ENCODE measurements at places on chromosomes 6 and 20. TPM values are rescaled to one million over a fixed set of nuclear protein-coding genes. Genes with fewer than 3 reads are reported as not detected.

The BRD2 gene
- 75.4 TPM for total RNA-seq

The FBXO5 gene
- 1.4 TPM for total RNA-seq

The CDSN gene
- total RNA-seq: 0.11 TPM

The B3GAT2 gene
- not detected for total RNA-seq

The SLC52A3 gene
- total RNA-seq: 4.3 TPM

The TAGAP gene
- total RNA-seq: 0.81 TPM

The BAG2 gene
- 15.6 TPM for total RNA-seq

The ADGRF5 gene
- 36.7 TPM for total RNA-seq

The CLPSL1 gene
- total RNA-seq: not detected

The CAPN11 gene
- total RNA-seq: not detected

The C6orf58 gene
- not detected for total RNA-seq

The SLC35B2 gene
- total RNA-seq: 26.6 TPM

- H3K27ac ChIP-seq: no peak overlapping the region
- H3K36me3 ChIP-seq: no peaks in the 10 kb centered on the region
- H3K4me3 ChIP-seq: no peak overlapping the region
- H3K27me3 ChIP-seq: no peaks in the 10 kb centered on the region
- no peaks in the 10 kb centered on the region for H3K4me1 ChIP-seq
- no peak for DNase-seq
Measured at GRCh38 chr6:130314271-130314670, 51.5 kb upstream of the TMEM200A start.

DNA sequence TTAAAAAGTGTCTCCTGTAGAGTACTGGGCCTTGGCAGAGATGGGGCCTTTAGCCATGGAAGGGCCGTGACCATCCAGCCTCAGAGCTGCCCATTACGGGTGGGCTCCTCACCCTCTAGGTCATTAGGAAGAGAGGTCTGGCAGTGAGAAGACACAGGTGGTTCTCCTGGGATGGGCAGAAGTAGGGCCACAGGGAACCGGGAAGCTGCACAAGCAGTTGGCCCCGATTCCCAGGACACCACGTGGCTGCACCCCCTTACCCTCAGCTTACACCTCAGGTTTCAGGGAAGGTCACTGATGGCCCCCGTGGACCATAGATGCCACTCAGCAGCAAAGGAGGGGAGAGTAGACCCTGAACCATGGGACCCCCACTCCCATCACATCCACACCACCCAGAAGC is 1.6 kb downstream of the RAET1G start:
- H3K27me3 ChIP-seq: no peaks in the 10 kb centered on the region
- no peak for DNase-seq
- H3K4me1 ChIP-seq: peaks cover 31% of the 10 kb centered on the region
- H3K4me3 ChIP-seq: no peak overlapping the region
- H3K36me3 ChIP-seq: no peaks in the 10 kb centered on the region

DNA sequence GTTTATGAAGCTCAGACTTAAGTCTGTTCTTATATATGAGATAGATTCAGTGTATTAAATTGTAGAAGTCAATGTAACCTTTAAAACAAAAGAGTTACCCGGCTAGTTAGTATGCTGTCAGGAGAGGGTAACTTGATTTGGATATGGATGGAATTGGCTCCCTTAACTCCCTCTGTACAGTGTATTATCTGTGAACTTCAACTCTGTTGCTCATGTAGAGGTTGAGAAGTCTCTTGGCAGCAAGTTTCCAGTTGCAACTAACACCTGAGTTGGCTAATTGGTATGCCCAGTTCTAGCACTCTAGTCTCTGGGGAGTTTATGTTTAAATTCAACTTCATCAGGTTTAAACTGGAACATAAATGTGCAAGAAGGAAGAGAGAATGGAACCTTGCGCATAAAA is 111.0 kb downstream of the NCOA3 start:
- no peak overlapping the region for H3K4me3 ChIP-seq
- H3K27ac ChIP-seq: no peak overlapping the region
- H3K27me3 ChIP-seq: no peaks in the 10 kb centered on the region
- no peaks in the 10 kb centered on the region for H3K36me3 ChIP-seq
- H3K4me1 ChIP-seq: peaks cover 77% of the 10 kb centered on the region

- peaks cover 8% of the 10 kb centered on the region for H3K4me1 ChIP-seq
- peaks cover 52% of the 10 kb centered on the region for H3K36me3 ChIP-seq
- H3K27ac ChIP-seq: no peak overlapping the region
- H3K4me3 ChIP-seq: no peak overlapping the region
- no peaks in the 10 kb centered on the region for H3K27me3 ChIP-seq
Measured at GRCh38 chr6:99491171-99491570, 24.1 kb downstream of the USP45 start.

- no peak for DNase-seq
- no peaks in the 10 kb centered on the region for H3K4me1 ChIP-seq
- peaks cover 13% of the 10 kb centered on the region for H3K36me3 ChIP-seq
- no peak overlapping the region for H3K27ac ChIP-seq
Measured at GRCh38 chr20:16432466-16433292, 140.6 kb downstream of the KIF16B start.

DNA sequence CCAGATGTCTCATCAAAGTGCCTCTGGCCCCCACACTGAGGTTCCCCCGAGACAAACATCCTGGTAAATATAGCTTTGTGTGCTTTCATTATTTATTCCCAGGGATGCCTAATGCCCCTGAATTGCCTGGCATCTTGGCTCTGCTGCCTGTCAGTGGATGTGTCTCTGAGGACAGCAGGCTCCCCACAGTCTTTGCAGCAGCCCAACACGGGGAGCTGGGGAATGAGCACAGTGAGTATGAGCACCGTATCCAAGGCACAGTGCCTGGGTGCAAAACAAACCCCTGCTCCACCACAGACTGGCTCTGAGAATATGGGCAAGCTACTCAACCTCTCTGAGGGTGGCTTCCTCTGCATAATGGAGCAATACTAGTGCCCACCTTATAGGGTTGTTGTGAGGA is 165.9 kb downstream of the PTPRT start:
- no peaks in the 10 kb centered on the region for H3K36me3 ChIP-seq
- no peaks in the 10 kb centered on the region for H3K27me3 ChIP-seq
- H3K4me3 ChIP-seq: no peak overlapping the region
- no peak for DNase-seq
- no peaks in the 10 kb centered on the region for H3K4me1 ChIP-seq

- no peak overlapping the region for H3K4me3 ChIP-seq
- H3K4me1 ChIP-seq: peaks cover 6% of the 10 kb centered on the region
- no peaks in the 10 kb centered on the region for H3K36me3 ChIP-seq
- H3K27me3 ChIP-seq: peaks cover 7% of the 10 kb centered on the region
- no peak for DNase-seq
Measured at GRCh38 chr20:50737352-50737751, 6.0 kb downstream of the PARD6B start.

DNA sequence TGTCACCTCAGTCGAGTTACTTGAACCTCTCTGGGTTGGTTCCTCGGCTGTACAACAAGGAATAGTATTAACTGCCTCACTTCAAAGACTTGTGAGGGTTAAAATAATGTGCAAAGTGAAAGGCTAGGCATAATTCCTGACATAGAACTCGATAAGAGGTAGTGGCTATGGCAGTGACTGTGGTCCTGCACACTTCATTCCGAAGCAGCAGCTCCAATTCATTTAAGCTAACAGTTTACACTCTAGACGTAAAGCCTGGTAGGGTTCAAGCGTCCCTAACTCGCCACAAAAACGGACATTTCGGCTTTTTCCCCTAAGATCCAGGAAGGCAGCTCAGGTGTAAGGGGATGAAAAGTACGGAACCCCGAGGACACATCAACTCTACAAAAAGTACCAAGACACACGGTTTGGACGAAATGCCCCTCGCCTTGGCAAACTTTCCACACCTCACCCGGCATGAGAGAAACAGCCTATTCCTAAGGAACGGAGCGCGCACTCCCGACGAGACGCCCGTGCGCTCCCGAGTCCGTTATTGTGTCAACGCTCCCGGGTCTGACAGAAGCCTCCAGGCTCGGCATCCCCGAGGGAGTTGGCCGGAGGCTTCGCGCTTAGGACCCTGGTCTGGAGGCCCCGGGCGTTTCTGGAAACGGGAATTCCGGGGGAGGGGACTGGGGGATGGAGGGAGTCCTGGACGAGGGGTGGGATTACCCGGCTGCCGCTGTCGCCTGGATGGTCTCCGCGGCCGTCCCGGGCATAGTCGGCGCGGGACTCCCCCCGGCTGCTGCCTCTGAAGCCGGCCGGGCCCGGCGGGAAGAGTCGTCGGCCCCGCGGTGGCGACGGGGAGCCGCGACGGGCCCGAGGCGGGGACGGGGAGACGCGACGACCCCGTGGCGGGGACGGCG is 937 bp downstream of the ZNF318 start:
- peaks cover 23% of the 10 kb centered on the region for H3K36me3 ChIP-seq
- H3K4me3 ChIP-seq: peak overlapping the region; percentile 86
- peak overlapping the region; percentile 96 for H3K27ac ChIP-seq
- peaks cover 12% of the 10 kb centered on the region for H3K4me1 ChIP-seq
- peak; percentile 66 for DNase-seq

DNA sequence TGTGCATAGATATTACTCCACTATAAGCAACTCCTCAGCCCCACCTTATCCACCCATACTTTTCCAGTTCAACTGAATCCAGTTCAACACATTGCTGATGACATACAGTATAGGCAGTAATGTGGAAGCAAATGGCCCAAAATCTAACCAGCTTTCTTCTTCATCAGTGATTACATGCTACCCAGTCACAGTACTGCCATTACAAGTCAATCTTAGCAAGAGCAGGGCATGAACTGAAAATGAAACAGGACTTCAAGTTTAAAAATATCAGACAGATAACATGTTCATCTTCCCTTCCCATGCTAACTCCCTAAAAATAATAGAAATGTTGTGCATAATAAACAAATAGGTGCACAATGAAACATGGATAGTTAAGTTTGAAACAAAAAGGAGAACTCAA is 19.2 kb downstream of the RRAGD start:
- no peak for DNase-seq
- no peak overlapping the region for H3K27ac ChIP-seq
- no peak overlapping the region for H3K4me3 ChIP-seq
- peaks cover 1% of the 10 kb centered on the region for H3K4me1 ChIP-seq
- no peaks in the 10 kb centered on the region for H3K36me3 ChIP-seq

- no peak for DNase-seq
- H3K27ac ChIP-seq: peak overlapping the region; percentile 12
- no peak overlapping the region for H3K4me3 ChIP-seq
- no peaks in the 10 kb centered on the region for H3K27me3 ChIP-seq
- H3K36me3 ChIP-seq: no peaks in the 10 kb centered on the region
Measured at GRCh38 chr6:14880677-14881076, 365.2 kb upstream of the JARID2 start.

DNA sequence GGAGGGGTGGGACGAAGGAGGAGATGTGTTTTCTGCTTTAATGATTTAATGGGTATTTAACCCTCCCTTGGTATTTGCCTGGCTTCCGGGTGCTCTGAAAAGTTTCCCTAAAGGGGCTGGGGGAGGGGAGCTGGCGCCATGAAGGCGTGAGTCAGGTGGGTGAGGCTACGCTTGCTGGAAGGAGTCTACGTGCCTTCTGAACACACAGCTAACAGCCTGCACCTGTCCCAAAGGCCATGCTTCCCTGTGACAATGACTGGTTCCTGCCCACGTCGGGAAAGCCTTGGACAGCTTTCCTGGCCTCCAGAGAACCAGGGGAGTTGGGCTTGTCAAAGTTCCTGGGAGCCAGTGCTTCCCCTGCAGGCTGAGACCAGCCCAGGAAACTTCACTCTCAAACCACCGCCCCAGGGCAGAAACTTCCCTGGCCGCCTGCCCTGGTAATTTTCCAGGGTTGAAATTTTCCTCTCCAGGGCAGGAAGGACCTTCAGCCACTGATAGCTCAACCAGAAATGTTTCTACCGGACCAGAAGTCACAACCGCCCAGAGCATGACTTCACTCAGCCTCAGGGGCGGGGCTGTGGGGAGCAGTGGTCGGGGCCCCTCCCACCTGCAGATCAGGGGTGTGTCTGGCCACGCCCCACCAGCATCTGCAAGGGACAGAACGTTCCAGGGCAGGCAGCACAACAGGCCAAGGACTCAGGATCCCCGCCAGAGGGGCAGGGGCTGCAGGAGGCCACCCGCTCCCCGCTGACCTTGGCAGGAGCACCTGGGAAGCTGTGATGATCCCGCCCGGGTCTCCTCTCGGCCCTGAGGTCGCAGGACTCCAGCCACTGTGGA is 18.6 kb upstream of the SLCO4A1 start:
- H3K27ac ChIP-seq: peak overlapping the region; percentile 90
- H3K4me1 ChIP-seq: peaks cover 31% of the 10 kb centered on the region
- peak; percentile 94 for DNase-seq
- H3K36me3 ChIP-seq: no peaks in the 10 kb centered on the region

DNA sequence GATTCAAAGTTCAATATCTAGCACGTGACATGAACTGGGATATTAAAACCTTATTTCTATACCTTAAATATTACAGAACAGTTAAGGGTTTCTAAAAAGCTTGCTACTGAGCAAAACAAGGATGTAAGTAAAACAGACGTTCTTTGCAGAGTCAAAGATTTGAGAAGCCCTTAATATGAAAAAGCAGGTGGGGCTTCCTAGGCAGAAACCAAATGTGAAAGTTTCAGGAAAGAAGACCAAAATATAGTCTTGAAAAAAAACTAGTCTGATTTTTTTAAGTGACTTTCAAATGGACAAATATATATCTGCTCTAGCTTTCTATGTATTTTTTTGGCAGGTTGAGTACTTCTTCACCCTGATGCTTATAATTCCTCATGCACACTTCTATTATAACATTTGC is 63.2 kb downstream of the TNFRSF21 start:
- H3K27me3 ChIP-seq: no peaks in the 10 kb centered on the region
- H3K36me3 ChIP-seq: no peaks in the 10 kb centered on the region
- peaks cover 40% of the 10 kb centered on the region for H3K4me1 ChIP-seq
- no peak overlapping the region for H3K4me3 ChIP-seq
- peak overlapping the region; percentile 29 for H3K27ac ChIP-seq

GRCh38 chr6:157898169-157898568 is 75.1 kb downstream of the SNX9 start:
- H3K27ac ChIP-seq: peak overlapping the region; percentile 16
- H3K4me3 ChIP-seq: no peak overlapping the region
- no peaks in the 10 kb centered on the region for H3K4me1 ChIP-seq
- no peaks in the 10 kb centered on the region for H3K27me3 ChIP-seq
- no peak for DNase-seq
- peaks cover 57% of the 10 kb centered on the region for H3K36me3 ChIP-seq

GRCh38 chr20:38181207-38181801 is 16.2 kb upstream of the TGM2 start:
- peaks cover 3% of the 10 kb centered on the region for H3K4me1 ChIP-seq
- no peak overlapping the region for H3K4me3 ChIP-seq
- no peaks in the 10 kb centered on the region for H3K36me3 ChIP-seq
- DNase-seq: no peak
- no peak overlapping the region for H3K27ac ChIP-seq

Measured in heart right ventricle (tissue), 16 donors.